ENCODE measurements at places on chromosomes 1 and 21.

GRCh38 chr1:62436039-62436465, 797 bp upstream of the USP1 start:
- no peak for DNase-seq

- no peak for DNase-seq
Measured at GRCh38 chr21:31099122-31099521, 60.8 kb upstream of the KRTAP19-8 start.

- DNase-seq = no peak
Measured at GRCh38 chr1:6347641-6348487, 45.7 kb downstream of the ACOT7 start.

DNA sequence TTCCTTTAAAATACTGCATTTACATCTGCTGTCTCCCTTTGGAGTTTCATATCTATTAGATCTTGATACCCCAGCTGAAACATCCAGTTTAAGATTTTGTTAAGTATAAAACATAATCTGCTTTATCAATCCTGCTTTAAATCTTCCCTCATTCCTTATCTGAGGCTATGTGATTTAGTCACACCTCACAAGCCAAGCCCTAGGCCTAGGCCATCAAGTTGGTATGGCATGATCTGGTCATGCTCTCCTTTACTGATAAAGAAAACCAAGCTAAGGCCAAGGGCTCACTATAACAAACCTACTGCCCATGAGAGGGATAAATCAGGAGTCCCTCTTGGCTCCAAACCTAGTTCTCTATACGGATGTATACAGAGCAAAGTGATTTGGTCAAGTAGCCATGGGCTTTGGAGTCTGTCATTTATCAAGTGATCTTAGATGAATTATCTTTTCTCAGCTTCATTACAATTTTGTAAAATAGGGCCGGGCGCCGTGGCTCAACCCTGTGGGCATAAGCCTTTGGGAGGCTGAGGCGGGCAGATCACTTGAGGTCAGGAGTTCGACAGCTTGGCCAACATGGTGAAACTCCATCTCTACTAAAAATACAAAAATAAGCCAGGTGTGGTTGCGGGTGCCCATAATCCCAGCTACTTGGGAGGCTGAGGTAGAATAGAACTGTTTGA, 22.8 kb downstream of the ENSA start:
- no peak for DNase-seq

DNA sequence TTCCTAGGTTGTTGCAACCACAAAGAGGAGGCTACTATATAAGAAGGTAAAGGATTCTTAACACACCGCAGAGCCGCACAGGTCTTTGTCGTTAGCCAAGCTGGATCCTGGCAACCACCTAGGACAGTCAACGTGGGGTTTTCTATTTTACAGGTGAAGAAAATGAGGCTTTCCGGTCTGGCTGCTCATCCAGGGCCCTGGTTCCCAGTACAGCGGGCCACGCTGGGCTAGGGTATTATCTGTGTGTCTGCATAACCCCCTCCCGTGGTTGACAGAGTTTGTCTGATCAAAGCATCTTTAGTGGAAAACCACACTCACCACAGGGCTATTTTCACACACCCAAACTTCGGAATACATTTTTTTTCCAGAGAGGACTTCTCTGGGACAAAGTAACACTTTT, 39.0 kb upstream of the PDE9A start:
- DNase-seq = no peak

DNA sequence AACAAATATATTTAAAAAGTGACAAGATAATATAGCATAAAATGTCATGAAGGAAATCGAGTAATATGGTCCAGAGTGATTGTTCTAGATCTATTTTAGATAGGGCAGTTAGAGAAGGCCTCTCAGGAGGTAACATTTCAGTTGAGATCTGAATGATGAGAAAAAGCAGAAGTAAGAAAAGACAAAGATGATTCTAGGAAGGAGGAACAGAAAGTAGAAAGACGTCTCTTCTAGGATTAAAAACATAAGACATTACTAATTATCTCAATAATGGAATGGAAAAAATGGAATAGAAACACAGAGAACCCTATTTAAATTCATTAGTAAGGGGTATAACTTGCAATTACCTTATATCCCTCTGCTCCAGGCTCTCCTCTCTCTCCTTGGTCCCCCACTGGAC, 130.0 kb upstream of the ZNHIT6 start:
- DNase-seq = no peak

GRCh38 chr1:46043458-46044017, 88.9 kb downstream of the PIK3R3 start:
- no peak for DNase-seq

- DNase-seq = no peak
Measured at GRCh38 chr1:15245593-15246360, 1.2 kb upstream of the FHAD1 start.
